ENCODE measurements at places on chromosomes 2 and 18.

DNA sequence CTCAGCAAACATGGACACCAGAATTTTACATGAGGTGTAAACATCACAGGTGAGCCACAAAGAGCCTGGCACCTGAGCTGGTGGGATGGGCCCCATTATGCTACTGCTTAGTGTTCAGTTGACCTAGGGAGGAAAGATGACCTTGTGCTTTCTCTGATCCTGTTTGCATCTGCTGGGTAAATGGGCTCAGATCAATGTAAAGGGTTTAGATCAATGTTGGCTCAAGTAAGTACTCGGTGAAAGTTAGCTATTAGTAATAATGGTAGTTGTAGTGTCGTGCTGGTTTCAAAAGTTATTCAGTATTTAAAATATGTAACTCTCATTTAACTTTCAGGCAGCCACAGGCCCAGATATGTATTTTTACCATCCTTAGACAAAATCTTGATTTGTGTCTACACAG, 19.8 kb downstream of the ABHD3 start:
- DNase-seq, result no peak

GRCh38 chr2:233638836-233639235, 2.6 kb downstream of the UGT1A10 start:
- no peak for DNase-seq

DNA sequence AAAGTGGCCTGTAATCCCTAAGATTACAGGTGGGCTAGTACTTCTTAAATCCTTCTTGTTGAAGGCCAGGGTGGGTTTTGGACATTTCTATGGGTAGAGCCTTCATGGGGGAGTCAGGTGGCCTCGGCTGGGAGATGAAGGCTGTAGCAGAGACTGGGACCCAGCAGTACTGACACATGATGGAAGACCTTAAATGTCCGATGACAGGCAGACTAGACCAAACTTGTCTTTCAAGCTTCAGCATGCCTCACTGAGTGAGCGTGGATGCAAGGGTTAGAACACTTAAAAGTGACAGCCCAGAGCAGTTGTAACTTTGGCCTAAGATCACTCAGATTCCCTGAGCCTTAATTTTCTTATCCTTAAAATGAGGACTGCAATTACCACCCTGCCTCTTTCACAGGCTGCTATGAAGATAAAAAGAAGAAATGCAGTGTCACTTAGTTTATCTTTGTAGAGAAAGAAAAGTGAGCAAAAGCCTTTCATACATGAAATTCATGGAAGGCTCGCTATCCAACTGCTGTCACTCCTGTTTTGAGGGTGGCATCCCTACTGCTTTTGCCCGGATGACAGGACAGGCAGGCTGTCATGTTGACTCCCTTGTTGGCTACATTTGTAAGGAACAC, 19.5 kb downstream of the PLEK start:
- DNase-seq, result no peak

DNA sequence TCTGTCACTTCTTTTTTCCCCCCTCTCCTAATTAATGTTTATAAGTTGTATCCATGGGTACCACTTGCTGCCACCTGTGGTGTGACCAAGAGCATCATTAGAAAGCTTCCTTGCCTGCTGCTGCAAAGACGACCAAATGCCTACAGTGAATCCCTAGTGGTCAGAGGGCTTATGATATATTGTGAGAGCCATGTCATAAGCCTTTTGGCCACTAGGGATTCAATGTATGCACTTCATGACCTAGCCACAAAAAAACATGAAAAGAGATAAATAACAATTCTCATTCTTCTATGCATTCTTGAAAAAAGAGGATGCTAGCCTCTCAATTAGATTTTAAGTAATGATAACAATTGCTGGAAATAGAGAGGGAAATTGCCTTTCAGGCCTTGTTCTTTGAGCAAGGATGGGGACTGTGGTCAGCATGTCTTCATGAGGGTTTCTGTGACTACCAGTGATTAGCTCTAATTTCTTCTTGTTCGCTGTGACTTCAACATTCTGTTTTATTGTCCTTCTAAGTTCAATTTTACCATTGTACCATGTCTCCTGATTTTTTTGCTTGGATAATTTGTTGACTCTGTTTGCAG, 435.3 kb downstream of the TGIF1 start:
- no peak for DNase-seq

DNA sequence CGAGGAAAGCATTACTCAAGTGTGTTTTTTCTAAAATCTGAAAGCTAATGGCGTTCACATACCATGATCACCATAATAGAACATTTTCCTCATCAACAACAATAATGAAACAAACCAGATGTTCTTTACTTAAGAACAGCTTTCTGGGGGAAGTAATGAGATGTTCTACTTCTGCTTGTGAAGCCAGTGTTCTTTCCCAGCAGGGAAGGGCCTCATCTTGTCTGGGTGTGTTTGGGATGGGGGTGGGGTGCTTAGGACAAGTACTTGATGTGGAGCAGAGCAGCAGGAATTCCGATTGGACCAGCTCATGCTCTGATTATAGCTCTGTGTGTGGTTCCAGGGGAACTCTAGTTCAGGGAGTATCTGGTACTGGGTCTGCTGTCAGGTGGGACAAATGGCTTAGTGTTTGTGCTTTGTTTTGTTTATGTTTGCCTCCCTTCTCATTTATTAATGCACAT, 163.0 kb upstream of the NOSTRIN start:
- DNase-seq, result no peak

- peak; percentile 38 for DNase-seq
These were observed 195.6 kb upstream of the POU3F3 start for GRCh38 chr2:104658144-104658835.

- no peak for DNase-seq
These were observed 11.0 kb downstream of the SLC4A3 start for GRCh38 chr2:219638217-219638947.

- no peak for DNase-seq
These were observed 376.6 kb downstream of the PTH2R start for GRCh38 chr2:208783184-208783583.
